Pulmonary artery endothelial cell (primary cell): ENCODE measurements at places on chromosomes 16 and 17. TPM values are rescaled to one million over a fixed set of nuclear protein-coding genes. Genes with fewer than 3 reads are reported as not detected.

RPRML gene
- total RNA-seq: 0.07 and 0.21 TPM in 2 replicates

SPATA32 gene
- not detected in 2 replicates for total RNA-seq

OTOA gene
- 0.11 TPM in 1 of 2 replicates, not detected in the other for total RNA-seq

C17orf50 gene
- not detected in 2 replicates for total RNA-seq

KRT28 gene
- not detected in 2 replicates for total RNA-seq

FAM83G gene
- 13.3 and 13.6 TPM in 2 replicates for total RNA-seq

RCVRN gene
- not detected in 2 replicates for total RNA-seq

SMIM5 gene
- 0.07 TPM in 1 of 2 replicates, not detected in the other for total RNA-seq

TMEM204 gene
- 24.6 and 25.7 TPM in 2 replicates for total RNA-seq

INCA1 gene
- total RNA-seq: 0.13 and 0.28 TPM in 2 replicates

GPATCH8 gene
- 11.0 and 12.7 TPM in 2 replicates for total RNA-seq

TPSD1 gene
- not detected in 2 replicates for total RNA-seq

CCL4L2 gene
- not detected in 2 replicates for total RNA-seq

GDPD3 gene
- total RNA-seq: 0.53 and 0.81 TPM in 2 replicates

AURKB gene
- 34.4 and 60.2 TPM in 2 replicates for total RNA-seq

SP2 gene
- total RNA-seq: 1.3 and 1.4 TPM in 2 replicates

PRAC2 gene
- not detected in 2 replicates for total RNA-seq

PLA2G10 gene
- total RNA-seq: not detected in 2 replicates

RBFOX1 gene
- total RNA-seq: not detected in 2 replicates

SCIMP gene
- not detected in 2 replicates for total RNA-seq

EMP2 gene
- total RNA-seq: 16.7 and 19.8 TPM in 2 replicates

IRX3 gene
- 0.07 and 2.2 TPM in 2 replicates for total RNA-seq

PRSS8 gene
- not detected in 2 replicates for total RNA-seq

ZSCAN10 gene
- not detected in 2 replicates for total RNA-seq

SCARF1 gene
- total RNA-seq: 101 and 117 TPM in 2 replicates

ELMO3 gene
- 0.53 and 1.4 TPM in 2 replicates for total RNA-seq

HOXB4 gene
- 3.0 and 5.1 TPM in 2 replicates for total RNA-seq

GP2 gene
- total RNA-seq: not detected in 2 replicates

VAT1L gene
- 1.1 and 2.0 TPM in 2 replicates for total RNA-seq

CBLN1 gene
- total RNA-seq: not detected in 2 replicates
